ENCODE measurements at places on chromosomes 3 and 15.

DNA sequence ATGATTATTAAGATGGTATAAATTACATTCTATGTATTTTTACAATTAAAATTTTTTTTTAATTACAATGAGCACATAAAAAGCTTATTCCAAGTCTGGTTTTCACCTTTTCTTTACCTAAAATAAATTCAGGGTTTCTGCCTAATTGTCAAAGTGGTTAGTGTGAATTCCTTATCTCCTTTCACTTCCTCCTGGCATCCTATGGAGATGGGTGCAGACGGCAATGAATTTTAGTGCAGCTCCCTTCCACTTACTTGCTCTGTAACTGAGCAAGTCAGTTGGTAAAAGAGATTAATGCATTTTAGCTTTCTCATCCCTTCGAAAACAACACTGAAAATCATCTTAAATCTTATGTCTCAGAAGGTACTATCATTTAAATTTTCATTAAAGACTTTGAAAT is 13.1 kb downstream of the HDGFL3 start:
- no peak for DNase-seq

DNA sequence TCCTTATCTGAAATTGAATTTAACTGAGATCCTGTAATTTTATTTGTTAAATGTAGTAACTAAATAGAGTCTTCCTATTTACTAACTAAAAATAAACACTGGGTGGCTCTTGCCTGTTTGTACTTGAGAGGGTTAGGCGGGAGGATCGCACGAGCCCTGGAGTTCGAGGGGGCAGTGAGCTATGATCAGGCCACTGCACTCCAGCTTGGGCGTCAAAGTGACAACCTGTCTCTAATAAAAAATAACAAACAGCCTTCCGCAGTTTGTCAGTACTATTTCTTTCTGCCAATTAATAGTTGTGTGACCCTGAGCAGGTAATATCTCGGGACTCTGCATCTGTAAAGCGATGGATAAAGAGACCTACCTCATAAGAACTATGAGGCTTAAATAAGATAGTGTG is 768 bp upstream of the PDE12 start:
- DNase-seq, result no peak

- no peak for DNase-seq
Measured at GRCh38 chr3:30135190-30135589, 471.2 kb upstream of the TGFBR2 start.

GRCh38 chr3:83928391-83928790 is 1030.4 kb upstream of the CADM2 start:
- no peak for DNase-seq

DNA sequence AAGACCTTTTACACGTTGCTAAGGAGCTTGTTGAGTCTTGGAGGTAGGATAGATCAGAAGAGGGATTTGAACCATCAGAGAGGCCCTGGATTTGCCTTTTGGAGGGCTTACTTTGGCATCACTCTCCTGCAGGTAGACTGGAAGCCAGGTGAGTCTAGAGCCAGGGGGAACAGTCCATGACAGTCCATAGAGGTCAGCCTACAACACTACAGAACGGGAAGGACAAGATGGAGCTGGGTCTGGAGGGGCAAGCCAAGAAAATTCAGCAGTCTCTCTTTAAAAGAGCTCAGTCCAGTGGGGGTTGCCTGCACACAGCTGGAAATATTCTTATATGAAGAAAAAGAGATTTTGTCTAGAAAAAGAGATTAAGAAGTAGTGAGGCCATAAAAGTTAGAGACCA is 60.7 kb downstream of the HHLA2 start:
- no peak for DNase-seq

- DNase-seq, result no peak
Measured at GRCh38 chr3:69241769-69242168, 119.4 kb upstream of the LMOD3 start.

GRCh38 chr3:58358092-58358491 is 25.4 kb downstream of the PXK start:
- DNase-seq, result no peak
